ENCODE measurements at places on chromosomes 5 and 9.

- DNase-seq, result no peak
Observed at GRCh38 chr9:89871871-89872331, 267.1 kb downstream of the GADD45G start.

DNA sequence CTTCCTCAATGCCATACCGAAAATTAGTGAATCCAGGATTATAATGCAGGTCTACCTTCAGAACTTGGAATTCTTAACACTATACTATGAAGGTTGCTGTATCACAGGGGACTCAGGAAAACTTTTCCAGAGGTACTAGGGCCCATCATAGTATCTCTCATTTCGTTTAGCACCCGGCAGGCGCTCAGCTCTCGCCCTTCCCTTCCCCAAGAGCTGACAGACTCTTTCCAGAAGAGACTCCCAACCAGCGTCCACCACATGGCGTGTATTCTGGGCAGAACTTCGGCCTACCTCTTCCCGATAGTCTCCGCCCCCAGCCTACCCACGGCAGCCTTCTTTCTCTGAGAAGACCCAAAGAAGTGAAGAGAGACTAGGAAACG, 271 bp downstream of the NOL8 start:
- no peak for DNase-seq

- DNase-seq, result no peak
Observed at GRCh38 chr5:122201365-122201764, 72.0 kb downstream of the ZNF474 start.

DNA sequence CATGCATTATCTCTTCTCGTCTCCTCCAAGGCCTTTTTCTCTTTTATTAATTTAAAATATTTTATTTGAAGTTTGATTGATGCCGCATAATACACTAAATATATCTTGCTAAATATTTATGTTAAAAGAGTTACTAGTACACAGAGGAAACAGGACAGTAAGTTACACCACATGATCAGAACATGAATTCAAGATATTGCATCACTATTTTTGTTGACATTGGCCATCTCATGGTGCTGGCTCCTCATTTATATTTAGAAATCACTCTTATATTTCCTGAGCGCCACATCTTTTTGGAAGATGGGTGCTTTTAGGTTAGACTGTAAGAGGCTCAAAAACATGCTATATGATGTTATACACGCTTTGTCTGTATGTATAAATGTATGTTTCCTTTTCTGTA, 23.0 kb downstream of the SPEF2 start:
- no peak for DNase-seq

DNA sequence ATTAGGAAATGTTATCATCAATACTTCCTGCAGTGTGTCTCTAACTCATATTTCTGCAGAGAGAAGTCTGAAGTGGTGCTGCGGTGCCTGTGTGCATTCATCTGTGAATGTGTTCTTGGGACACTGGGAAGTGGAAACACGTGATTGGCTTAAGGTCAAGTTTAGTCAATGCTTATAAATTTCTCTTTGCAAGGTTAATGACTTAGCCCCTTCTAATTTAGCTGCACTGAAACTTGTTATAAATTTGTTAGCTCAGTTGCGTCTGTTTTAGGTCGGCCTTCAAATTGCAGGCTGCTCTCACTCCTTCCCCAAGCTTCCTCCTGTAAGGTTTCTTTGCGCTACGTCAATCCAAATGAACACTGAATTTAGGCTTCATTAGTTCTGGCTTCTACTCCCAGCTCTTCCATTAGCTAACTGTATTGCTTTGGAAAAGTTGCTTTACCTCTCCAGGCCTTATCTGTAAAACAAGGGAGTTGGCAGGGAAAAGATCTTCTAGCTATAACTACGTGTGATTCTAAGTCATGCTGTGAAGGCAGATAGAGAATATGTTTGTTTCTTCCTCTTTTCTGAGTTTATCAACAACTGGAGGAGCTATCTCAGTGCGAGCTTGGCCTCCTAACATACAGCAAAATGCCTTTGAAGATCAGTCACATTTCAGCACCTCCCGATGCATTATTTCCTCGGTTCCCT, 341.8 kb downstream of the NFIB start:
- DNase-seq, result no peak

- no peak for DNase-seq
Observed at GRCh38 chr9:4706971-4707622, 27.7 kb downstream of the CDC37L1 start.

GRCh38 chr5:171871711-171872110, 86.1 kb downstream of the SMIM23 start:
- no peak for DNase-seq

DNA sequence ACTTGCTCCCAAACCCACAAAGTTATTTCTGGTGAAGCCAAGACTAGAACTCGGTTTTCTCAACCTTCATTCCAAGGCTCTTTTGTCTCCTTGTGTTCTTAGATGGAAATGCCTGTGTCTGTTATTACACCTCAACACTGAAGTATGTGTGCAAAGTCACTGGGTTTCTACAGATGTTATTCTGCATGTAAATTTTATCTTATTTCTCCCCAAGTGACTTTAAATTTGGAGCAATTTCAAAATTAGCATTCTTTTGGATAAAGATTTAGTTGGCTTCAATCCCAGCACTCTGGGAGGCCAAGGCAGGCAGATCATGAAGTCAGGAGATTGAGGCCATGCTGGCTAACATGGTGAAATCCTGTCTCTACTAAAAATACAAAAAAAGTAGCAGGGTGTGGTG, 104.4 kb upstream of the GNA14 start:
- DNase-seq, result peak; percentile 33

DNA sequence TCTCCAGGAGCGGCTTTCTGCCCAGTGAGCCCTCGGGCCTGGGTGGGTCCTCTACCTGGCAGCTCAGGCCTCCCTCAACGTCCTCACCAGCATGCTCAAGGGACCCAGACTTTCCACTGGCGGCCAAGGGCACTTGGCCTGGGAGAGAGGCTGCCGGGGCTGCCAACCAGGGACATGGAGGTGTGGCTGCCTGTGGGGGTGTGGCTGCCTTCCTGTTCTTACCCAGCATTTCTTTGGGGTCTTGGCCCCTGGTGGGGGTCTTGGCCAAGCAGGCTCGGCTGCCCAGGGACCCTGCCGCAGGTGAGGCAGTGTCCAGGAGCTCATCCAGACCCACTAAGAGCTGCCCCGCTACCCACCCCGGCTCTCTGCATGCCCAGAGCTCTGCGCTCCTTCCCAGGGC, 7.2 kb upstream of the QSOX2 start:
- DNase-seq, result no peak

DNA sequence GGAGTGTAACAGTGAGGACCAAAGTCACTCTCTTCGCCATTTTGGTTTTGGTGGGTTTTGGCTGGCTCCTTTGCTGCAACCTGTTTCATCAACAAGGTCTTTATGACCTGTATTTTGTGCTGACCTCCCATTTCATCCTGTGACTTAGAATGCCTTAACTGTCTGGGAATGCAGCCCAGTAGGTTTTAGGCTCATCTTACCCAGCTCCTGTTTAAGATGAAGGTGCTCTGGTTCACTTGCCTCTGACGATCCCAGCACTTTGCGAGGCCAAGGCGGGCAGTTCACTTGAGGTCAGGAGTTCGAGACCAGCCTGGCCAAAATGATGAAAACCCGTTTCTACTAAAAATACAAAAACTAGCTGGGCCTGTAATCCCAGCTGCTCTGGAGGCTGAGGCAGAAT, 1.8 kb upstream of the CKS2 start:
- no peak for DNase-seq

- DNase-seq, result no peak
Observed at GRCh38 chr5:159051421-159052282, 48.1 kb downstream of the EBF1 start.

DNA sequence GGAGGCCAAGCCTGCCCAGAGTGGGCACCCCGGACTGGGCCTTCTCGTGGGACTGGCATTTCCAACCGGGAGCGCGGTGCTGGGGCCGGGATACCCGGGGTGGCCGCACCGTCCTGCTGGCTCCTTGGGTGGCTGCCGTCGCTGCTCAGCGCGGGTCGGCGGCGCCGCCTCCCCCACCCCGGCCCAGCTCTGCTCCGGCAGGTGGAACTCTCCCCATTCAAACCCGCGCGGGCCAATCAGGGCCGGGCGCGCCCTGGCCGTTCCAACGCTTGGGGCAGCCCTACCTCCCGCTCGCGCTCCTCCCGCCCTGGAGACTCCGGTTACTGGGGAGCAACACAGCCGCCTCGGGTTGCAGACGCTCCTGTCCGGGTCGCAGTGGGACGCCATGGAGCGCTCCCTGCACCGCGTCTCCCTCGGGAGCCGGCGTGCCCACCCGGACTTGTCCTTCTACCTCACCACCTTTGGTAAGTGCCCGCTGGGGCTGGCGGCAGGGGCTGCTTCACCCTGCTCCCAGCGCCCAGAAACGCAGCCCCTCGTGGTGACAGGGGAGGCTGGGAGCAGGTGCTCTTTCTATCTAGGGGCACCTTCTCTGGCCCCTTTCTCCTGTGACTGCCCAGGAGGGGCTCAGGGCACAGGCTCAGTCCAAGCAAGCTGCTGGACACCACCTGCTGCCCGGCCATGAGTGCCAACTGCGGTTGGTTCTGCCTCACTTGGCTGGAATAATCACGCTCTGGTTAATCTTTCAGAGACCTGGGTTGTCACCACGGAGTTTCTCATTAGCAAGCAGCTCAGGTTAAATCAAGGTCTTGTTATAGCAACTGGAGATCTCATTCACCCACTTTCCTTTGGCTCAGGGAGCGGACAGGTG, at the start of gene RGS3:
Gene RGS3, plus strand, starts transcription at position 310 of the 868 bp plus-strand sequence. Its CDS starts 76 bp downstream, at position 386.
- DNase-seq, result peak; percentile 60

DNA sequence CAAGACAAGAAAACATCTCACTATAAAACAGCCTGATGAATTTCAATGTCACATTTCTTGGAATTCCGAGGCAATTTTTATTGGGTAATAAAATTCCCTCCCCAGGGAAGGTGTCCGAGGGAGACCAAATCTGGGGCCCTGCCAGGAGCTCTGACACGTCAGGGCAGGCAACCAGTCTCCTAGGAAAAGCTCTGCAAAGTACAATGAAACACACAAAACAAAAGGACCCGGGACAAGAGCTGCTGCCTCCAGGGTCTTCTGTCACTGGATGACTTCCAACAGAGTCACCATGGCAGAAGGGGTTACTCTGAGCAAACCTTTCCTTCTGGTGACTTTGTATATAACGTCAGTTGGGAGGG, 50.8 kb downstream of the SAXO1 start:
- no peak for DNase-seq

- DNase-seq, result no peak
Observed at GRCh38 chr9:91898451-91899218, 51.4 kb downstream of the ROR2 start.
